Hepatocyte (in vitro differentiated cells): ENCODE measurements at places on chromosomes 7 and 10. TPM values are rescaled to one million over a fixed set of nuclear protein-coding genes. Genes with fewer than 3 reads are reported as not detected.
A peak's percentile ranks its signal among the peaks of the same experiment; 100 is the strongest.

The HKDC1 gene
- 27.7 and 27.9 TPM in 2 replicates for total RNA-seq

The SRRM3 gene
- total RNA-seq: 1.5 and 1.7 TPM in 2 replicates

The PTPRE gene
- 4.1 and 10.1 TPM in 2 replicates for total RNA-seq

The LRRC17 gene
- 40.8 and 50.8 TPM in 2 replicates for total RNA-seq

The SLC39A12 gene
- total RNA-seq: not detected in 2 replicates

The GSDME gene
- total RNA-seq: 33.9 and 35.1 TPM in 2 replicates

The MEOX2 gene
- total RNA-seq: 0.80 and 2.0 TPM in 2 replicates

The SPDYE2 gene
- not detected in 2 replicates for total RNA-seq

The NPSR1 gene
- total RNA-seq: not detected in 2 replicates

The CNOT4 gene
- total RNA-seq: 12.9 and 20.2 TPM in 2 replicates

The NKX2-3 gene
- 0.17 and 0.24 TPM in 2 replicates for total RNA-seq

The AKR1C8 gene
- not detected in 2 replicates for total RNA-seq

The LHPP gene
- 29.4 and 34.9 TPM in 2 replicates for total RNA-seq

The OPN1SW gene
- not detected in 2 replicates for total RNA-seq

The RAPGEF5 gene
- total RNA-seq: 8.8 and 14.5 TPM in 2 replicates

The SPRN gene
- 0.28 and 0.97 TPM in 2 replicates for total RNA-seq

DNA sequence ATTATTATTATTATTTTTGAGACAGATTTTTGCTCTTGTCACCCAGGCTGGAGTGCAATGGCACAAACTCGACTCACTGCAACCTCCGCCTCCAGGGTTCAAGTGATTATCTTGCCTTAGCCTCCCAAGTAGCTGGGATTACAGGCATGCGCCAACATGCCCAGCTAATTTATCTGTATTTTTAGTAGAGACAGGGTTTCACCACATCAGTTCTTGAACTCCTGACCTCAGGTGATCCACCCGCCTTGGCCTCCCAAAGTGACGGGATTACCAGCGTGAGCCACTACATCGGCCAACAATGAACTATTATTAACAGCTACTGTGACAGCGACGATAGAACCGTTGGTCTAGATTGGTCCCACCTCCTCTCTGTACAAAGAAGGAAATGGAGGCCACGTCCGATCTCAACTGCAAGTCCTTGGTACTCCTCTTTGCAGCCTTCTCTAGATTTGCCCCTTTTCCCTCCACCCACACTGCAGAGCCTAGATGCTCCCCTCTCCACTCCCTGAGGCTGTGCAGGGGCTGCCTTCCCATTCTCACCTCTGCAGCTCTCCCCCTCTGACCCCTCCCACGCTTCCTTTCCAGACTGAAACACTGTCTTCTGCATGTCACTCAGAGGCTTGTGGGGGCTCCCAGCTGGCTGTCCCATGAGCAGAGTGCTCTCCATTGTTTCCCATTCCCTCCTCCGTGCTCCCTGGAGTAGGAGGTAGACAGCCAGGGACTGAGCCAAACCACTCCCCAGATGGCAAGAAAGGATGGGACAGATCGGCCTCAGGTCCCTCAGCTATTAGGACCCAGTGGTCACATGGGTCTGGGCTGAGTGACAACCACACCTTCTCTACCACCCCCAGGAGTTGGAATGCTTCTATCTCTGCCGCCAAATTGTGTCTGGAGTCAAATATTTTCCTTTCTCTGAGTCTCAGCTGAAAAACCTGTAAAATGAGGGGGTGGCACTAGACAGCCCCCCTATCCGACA, 2.3 kb downstream of the LOXL4 start:
- DNase-seq: no peak

DNA sequence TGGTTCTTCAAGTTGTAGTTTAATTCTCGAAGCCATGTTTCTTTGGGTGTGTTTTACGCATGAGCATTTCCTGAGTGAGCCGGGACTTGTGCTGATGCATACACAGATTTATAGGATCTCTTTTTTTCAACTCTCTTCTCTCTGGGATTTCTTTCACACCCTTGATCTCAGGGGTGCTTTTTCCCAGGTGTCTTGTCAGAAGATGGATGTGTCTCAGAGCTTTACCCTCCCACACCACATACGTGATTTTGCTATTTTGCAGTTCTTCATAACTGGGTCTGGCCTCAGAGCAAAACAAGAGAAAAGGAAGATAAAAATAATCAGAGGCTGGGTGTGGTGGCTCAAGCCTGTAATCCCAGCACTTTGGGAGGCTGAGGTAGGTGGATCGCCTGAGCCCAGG, 177.0 kb downstream of the CAMK1D start:
- DNase-seq: no peak

GRCh38 chr10:133324198-133324792, 12.4 kb downstream of the CALY start:
- peak; percentile 86 for DNase-seq

GRCh38 chr7:159017741-159018140, 126.9 kb downstream of the VIPR2 start:
- DNase-seq: no peak

GRCh38 chr10:116044801-116045248, 228.2 kb downstream of the GFRA1 start:
- DNase-seq: no peak

DNA sequence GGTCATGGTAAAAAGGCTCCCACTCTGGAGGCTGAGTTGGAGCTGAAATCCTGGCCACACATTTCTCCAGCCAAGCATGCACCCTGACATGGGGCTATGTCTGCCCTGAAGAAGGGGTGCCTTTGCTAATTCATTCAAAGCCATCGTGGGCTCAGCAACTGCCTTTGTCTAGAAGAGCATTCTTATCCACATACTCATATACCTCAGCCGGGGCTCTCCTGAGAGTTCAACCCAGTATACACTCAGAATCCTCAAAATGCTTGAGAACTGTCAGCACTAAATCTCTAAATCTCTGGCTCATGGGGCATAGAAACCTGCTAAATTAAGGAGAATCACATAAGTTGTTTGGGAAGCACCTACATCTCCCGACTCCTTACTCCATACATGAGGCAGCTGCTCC, 89.3 kb downstream of the MRPL32 start:
- DNase-seq: no peak

DNA sequence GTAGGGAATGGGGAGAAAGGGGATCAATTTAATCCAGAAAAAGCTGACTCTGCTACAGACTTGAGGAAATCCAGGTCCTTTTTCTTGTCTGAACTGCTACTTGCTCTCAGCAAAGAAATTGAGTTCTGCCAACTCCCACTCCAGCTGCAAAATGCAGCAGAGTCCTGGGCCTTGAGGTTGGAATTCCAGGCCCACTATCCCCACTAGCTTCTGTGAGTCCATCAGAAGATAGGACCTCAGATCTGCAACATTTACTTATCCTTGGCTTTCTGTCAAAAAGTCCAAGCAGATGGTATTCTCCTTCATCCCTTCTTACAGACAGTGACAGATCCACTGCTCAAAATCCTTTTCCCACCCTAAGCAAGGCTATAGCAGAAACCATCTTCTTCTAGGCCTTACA, 219.2 kb downstream of the ARHGAP12 start:
- DNase-seq: no peak

GRCh38 chr7:29375641-29376562, 181.3 kb downstream of the CHN2 start:
- DNase-seq: peak; percentile 79

GRCh38 chr10:132329565-132330485, 2.2 kb upstream of the LRRC27 start:
- DNase-seq: no peak

DNA sequence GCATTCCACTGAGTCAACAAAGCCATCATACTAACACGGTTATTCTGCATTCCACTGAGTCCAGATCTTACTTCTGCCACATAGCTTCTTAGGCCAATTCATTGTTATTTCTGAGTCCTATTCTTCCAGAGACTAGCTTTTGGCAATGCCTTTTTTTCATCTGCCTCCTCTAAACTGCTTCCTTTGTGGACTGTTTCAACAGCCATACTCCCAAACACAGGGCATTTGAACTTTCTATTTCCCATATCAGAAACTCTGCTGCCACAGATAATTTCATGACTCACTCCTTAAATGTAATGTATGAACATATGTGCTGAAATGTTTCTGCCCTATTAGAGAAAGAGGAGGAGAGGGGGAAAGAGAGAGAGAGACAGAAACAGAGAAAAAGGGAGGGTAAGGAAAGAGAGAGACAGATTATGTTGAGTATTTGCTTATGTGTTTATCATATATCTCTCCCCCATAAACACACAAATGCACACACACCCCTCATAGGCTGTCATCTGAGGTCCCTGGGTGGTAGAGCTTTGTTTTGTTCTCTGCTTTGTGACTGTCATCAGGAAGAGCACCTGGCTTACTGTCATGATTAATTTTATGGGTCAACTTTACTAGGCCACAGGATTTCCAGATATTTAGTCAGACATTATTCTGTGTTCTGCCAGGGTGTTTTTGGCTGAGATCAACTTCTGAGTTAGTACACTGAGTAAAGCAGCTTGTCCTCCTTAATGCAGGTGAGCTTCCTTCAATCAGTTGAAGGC, 308.0 kb upstream of the KCND2 start:
- no peak for DNase-seq

GRCh38 chr7:152436111-152436930, 518 bp upstream of the KMT2C start:
- DNase-seq: peak; percentile 97

DNA sequence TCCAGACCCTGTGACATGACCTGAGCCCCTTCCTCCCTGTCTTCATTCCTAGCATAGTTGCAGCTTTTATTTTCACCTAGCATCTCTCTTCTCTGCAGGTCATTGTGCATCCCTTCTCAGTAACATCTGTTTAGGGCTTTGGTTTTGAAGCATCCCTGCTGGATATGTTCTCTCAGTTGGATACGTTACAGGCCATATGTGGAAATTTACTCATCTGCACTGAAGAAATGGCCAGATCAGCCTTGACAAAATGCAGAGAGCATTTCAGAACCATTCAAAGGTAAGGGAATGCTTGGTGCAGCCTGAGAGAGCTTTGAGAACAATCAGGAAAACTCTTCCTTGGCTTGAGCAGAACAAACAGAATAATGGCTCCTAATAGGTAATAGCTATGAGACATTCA, 647.0 kb downstream of the KCNMA1 start:
- no peak for DNase-seq

DNA sequence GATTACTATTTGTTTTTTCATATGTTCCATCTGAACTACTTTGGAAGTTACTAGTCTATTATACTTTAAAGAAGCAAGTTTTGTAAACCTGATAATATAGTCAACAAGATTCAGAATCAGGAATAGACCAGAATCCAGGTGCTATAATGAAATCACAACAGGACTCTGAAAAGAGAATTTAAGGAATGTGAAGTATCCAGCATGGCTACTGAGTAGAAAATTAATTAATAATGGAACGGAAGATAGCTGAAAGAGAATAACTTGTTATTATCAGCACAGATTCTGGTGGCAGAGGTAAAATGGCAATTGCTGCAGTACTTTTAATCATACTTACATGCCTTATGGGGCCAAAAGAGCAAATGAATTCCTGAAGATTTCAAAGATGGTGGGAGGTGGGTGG, 43.1 kb upstream of the CHCHD3 start:
- DNase-seq: no peak

- no peak for DNase-seq
Observed at GRCh38 chr7:158579662-158580646, 7.7 kb downstream of the PTPRN2 start.

DNA sequence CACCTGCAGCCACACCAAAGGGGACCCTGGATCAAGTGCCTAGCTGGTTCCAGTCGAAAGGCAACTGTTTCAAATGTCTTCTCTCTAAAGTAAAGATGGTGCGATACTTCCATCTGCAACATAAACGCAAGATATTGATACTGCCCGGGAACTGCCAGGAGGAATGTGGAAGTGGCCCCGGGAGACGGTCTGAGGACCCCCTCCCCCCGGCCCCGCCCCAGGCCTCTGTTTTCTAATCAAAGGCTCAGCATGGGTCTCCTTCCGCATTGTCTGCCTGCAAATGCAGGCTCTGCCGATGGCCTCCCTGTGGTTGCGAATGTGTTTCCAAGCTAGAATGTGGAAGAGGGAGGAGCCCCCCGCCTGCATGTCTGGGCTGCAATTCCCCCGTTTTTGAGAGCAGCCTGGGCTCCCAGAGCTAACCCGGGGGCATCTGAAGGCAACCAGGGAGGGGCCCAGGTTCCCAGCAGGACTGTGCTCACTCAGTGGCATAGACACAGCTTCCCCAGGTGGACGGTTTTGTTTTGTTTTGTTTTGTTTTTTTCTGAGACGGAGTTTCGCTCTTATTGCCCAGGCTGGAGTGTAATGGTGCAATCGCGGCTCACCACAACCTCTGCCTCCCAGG, 223.9 kb upstream of the PPP2R2D start:
- DNase-seq: no peak

- no peak for DNase-seq
Observed at GRCh38 chr7:158049271-158049670, 538.4 kb downstream of the PTPRN2 start.

DNA sequence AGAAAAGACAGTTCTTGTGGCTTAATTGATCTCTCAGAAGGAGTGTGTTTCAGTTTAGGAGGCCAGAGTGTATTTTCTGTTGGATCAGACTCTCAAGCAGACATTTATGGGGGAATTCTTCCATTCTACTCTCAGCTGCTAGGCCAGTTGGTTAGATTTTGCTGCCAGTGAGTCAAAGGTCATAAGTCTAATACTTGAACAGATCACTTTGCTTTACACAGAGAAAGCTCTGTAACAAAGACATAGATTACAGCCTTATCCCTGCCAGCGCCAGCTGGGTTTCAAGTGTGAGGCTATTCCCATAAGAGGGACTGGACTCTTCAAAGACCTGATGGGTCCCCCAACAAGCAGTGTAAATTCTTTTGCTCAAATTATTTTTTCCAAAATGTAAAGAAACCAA, 145.6 kb upstream of the SEMA3C start:
- DNase-seq: peak; percentile 20

GRCh38 chr10:8392216-8392615, 337.7 kb downstream of the GATA3 start:
- no peak for DNase-seq

GRCh38 chr10:102593074-102593803, 51.0 kb upstream of the TRIM8 start:
- DNase-seq: no peak

GRCh38 chr10:69916118-69916517, 114.4 kb downstream of the COL13A1 start:
- DNase-seq: no peak

- no peak for DNase-seq
Observed at GRCh38 chr7:36994456-36995112, 270.3 kb upstream of the AOAH start.

GRCh38 chr7:92534572-92534971, 6.0 kb downstream of the RBM48 start:
- no peak for DNase-seq

DNA sequence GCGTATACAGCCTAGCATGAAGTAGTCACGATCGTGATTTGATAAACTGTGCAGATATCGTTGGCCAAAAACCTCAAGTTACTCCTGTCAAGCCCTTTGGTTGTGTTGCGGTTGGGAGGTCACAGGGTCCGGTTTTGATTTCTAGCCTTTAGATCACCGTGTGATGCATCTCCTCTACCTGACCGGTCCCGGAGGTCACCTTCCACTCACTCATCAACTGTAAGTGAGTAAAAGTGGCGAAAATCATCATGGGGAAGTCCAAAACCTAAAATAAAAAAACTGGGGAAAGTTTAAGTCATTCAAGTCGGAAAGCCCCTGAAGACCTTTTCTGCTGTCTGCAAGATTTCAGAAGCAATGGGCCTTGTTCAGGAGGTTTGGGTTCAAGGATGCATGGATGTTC, 62.8 kb downstream of the ADARB2 start:
- DNase-seq: no peak

- DNase-seq: no peak
Observed at GRCh38 chr7:39360766-39361165, 205.4 kb upstream of the YAE1 start.
